ENCODE measurements at places on chromosomes 4 and X. TPM values are rescaled to one million over a fixed set of nuclear protein-coding genes. Genes with fewer than 3 reads are reported as not detected.

DNA sequence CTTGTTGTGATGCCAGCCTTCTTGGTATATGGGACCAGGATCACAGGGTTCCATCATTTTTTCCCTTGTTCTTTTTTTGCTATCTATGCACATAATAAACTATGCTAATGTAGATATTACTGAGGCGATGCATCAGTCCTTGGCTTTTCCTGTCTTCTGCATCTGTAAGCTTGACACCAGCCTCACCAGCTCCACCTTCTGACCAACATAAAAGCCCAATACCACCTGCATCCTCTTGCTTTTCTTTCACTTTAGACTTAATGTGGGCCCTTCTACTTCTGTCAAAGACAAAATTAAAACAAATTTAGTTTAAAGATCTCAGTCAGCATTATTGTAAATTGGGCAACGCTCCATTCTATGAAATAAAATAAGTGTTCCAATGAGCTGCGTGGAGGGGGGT, 1718.8 kb upstream of the PCDH10 start:
- H3K4me1 ChIP-seq = no peaks in the 10 kb centered on the region
- no peak overlapping the region for H3K27ac ChIP-seq
- no peak for DNase-seq
- no peak overlapping the region for H3K4me3 ChIP-seq

DNA sequence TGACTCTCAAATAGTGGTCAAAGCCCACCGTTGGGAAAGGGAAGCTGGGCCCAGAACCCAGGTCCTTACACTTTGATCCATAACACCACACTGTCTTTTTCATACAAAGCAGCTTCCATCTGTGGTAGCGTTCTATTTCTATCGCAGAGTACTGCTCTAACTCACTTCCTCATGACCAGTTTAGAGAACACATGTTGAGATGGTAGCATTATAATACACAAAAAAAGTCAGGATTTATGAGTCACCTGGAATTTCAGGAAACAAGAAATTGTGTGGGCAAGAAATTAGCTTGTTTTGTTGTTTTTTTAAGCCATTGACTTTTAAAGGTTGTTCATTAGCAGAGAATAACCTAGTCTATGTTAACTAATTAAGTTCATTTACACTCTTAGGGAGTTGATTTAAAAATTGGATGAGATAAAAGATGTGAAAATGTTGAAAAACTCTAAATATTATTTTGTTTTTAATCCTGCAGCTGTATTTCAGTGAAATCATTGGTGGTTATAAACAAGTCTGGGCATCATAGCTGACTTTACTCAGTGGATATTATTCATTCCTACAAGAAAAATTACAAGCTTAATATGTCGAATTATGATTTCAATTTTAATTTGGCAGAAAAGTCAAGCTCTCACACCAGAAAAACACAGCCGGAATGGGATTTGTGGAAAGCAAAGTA, 1011.1 kb upstream of the HS3ST1 start:
- DNase-seq = no peak
- no peaks in the 10 kb centered on the region for H3K4me1 ChIP-seq
- H3K36me3 ChIP-seq = no peaks in the 10 kb centered on the region
- no peak overlapping the region for H3K27ac ChIP-seq
- H3K4me3 ChIP-seq = no peak overlapping the region

- DNase-seq = no peak
- peaks cover 2% of the 10 kb centered on the region for H3K27me3 ChIP-seq
- no peak overlapping the region for H3K27ac ChIP-seq
- no peak overlapping the region for H3K4me3 ChIP-seq
- H3K4me1 ChIP-seq = no peaks in the 10 kb centered on the region
Measured at GRCh38 chr4:1448589-1449420, 42.6 kb upstream of the NKX1-1 start.

GRCh38 chrX:136273986-136274385, 22.8 kb upstream of the MAP7D3 start:
- H3K36me3 ChIP-seq = no peaks in the 10 kb centered on the region
- H3K27me3 ChIP-seq = peaks cover 6% of the 10 kb centered on the region
- no peak for DNase-seq
- H3K4me3 ChIP-seq = no peak overlapping the region
- no peaks in the 10 kb centered on the region for H3K4me1 ChIP-seq

Gene SLC25A5
- total RNA-seq = 216 TPM

Gene GC
- not detected for total RNA-seq

Gene SMIM10
- 3.6 TPM for total RNA-seq

Gene GK
- total RNA-seq = 12.2 TPM

Gene ZFP92
- under 0.01 TPM for total RNA-seq

Gene MYOZ2
- under 0.01 TPM for total RNA-seq

Gene SYTL4
- 2.3 TPM for total RNA-seq

Gene TRIM61
- total RNA-seq = 4.7 TPM

Gene RAI2
- not detected for total RNA-seq
